ENCODE measurements at places on chromosomes 4 and X. TPM values are rescaled to one million over a fixed set of nuclear protein-coding genes. Genes with fewer than 3 reads are reported as not detected.

Gene MAGEB1
- total RNA-seq, result not detected

Gene FMR1
- 57.3 TPM for total RNA-seq

Gene CXCL9
- total RNA-seq, result not detected

Gene TEX13C
- not detected for total RNA-seq

Gene TGIF2LX
- not detected for total RNA-seq

Gene BRS3
- total RNA-seq, result not detected

Gene DCAF12L1
- total RNA-seq, result 1.9 TPM

Gene TXK
- total RNA-seq, result 0.82 TPM

Gene USP17L26
- total RNA-seq, result not detected

Gene AKAP14
- 0.41 TPM for total RNA-seq

Gene BTK
- total RNA-seq, result 3.6 TPM

Gene POU4F2
- total RNA-seq, result not detected

Gene USP27X
- 2.3 TPM for total RNA-seq

Gene GYG2
- total RNA-seq, result 1.6 TPM

Gene SLC34A2
- 10.7 TPM for total RNA-seq

Gene ARHGAP6
- total RNA-seq, result 9.2 TPM

Gene HTRA3
- total RNA-seq, result 35.2 TPM

Gene MAGEA9B
- total RNA-seq, result not detected

Gene DIAPH2
- 33.0 TPM for total RNA-seq

Gene ETDA
- total RNA-seq, result not detected

Gene NSUN7
- total RNA-seq, result 3.5 TPM

Gene EVC2
- 9.7 TPM for total RNA-seq

Gene POU3F4
- not detected for total RNA-seq

Gene PPARGC1A
- 112 TPM for total RNA-seq

Gene SSX1
- total RNA-seq, result not detected

Gene ZNF157
- 0.92 TPM for total RNA-seq

Gene PAPSS1
- 55.1 TPM for total RNA-seq

Gene SLC9A7
- total RNA-seq, result 6.9 TPM

Gene CACNA1F
- total RNA-seq, result not detected

Gene DMRTC1
- total RNA-seq, result 0.62 TPM

Gene GYPB
- 5.1 TPM for total RNA-seq

Gene LONRF3
- 9.5 TPM for total RNA-seq

Gene GAGE12C
- total RNA-seq, result not detected

Gene UGT2B15
- not detected for total RNA-seq

Gene USP9X
- 198 TPM for total RNA-seq
